Upper lobe of right lung (tissue), 1 donor: ENCODE measurements at places on chromosomes 3 and 15. TPM values are rescaled to one million over a fixed set of nuclear protein-coding genes. Genes with fewer than 3 reads are reported as not detected.

Gene SPATA12
- total RNA-seq: 0.38 TPM

Gene RHCG
- total RNA-seq: not detected

Gene CCDC39
- total RNA-seq: not detected

Gene PLXNB1
- total RNA-seq: 103 TPM

Gene GRK7
- total RNA-seq: 0.12 TPM

Gene IL20RB
- total RNA-seq: 3.7 TPM

Gene SLC2A2
- total RNA-seq: not detected

Gene ARHGEF26
- total RNA-seq: 58.8 TPM

Gene FGF7
- total RNA-seq: 21.9 TPM

Gene SLCO2A1
- total RNA-seq: 234 TPM

Gene STRC
- not detected for total RNA-seq

Gene EMC7
- 66.8 TPM for total RNA-seq

Gene A4GNT
- total RNA-seq: not detected

Gene SIDT1
- 3.5 TPM for total RNA-seq

Gene INSYN1
- total RNA-seq: 6.2 TPM

- no peak for DNase-seq
Measured at GRCh38 chr15:92466834-92467233, 73.2 kb downstream of the ST8SIA2 start.

DNA sequence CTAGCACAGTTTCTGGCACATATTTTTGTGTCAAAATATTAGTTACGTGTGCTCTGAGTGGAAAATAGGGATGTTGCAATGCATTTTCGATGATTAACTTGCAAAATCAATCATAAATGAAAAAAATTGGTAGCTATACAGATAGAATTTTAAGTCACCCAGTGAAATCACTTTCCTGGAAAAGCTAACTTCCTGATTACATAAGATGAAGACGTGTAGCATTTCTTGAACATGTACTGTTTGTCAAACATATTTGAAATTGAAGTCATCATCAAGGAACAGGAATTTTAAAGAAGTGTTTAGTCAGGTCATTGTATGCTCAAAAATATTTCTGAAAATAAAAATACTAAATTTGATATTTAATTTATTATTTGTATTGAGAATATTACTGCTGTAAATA is 977.7 kb downstream of the PLOD2 start:
- DNase-seq: no peak

GRCh38 chr15:76056931-76057330 is 2.9 kb upstream of the TMEM266 start:
- no peak for DNase-seq

DNA sequence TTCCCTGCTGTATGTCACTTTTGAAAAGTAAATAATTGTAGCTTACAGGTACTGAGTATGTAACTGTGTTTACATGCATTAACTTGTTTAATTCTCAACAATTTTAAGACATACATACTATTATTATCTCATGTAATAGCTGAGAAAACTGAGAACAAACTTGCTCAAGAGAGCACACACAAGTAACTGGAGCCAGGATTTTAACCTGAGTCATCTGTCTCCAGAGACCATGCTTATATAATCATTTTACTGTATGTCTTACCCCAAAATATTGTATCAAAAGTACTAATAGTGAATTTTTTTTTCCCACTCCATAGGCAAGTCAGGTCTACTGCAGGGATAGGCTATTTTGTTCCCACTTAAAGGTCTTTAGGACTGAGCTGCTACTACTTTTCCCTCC is 95.4 kb downstream of the FEZF2 start:
- DNase-seq: no peak

DNA sequence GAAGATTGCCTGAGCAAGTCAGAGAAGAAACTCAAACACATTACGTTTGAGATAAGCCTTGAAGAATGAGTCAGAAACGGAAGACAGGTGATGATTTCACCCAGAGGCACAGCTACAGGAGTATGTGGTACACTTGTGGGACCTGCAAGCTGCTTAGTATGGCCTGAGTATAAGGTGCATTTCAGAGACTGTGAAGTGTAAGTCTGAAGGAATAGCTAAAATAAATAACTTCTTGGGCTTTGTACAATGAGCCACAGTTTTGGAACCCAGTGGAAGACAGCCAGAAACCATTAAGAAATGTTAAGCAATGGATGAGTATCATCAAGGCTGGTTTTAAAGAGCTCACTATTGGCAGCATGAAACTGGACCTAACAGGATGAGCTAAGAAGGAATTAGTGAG is 826.2 kb downstream of the ROBO1 start:
- DNase-seq: no peak

DNA sequence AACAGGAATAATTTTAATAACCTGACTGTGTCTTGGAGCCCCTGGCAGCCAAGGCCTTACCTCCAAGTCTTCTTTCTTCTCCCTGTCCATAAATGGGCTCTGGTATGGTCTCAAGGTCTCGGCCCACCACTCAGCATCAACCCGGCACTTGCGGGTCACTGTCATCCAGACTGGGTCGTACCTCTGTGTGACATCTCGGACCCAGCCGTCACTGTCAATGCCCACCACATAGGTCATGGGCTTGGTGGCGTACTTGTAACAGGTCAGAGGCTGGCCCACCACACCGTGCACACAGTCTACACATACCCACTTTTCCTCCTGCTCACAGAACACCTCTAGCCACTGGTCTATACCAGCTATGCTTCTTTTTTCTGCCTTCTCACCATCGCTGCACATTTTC is 20.4 kb downstream of the XPC start:
- no peak for DNase-seq

- DNase-seq: no peak
Measured at GRCh38 chr15:82136120-82136519, 90.3 kb upstream of the MEX3B start.

DNA sequence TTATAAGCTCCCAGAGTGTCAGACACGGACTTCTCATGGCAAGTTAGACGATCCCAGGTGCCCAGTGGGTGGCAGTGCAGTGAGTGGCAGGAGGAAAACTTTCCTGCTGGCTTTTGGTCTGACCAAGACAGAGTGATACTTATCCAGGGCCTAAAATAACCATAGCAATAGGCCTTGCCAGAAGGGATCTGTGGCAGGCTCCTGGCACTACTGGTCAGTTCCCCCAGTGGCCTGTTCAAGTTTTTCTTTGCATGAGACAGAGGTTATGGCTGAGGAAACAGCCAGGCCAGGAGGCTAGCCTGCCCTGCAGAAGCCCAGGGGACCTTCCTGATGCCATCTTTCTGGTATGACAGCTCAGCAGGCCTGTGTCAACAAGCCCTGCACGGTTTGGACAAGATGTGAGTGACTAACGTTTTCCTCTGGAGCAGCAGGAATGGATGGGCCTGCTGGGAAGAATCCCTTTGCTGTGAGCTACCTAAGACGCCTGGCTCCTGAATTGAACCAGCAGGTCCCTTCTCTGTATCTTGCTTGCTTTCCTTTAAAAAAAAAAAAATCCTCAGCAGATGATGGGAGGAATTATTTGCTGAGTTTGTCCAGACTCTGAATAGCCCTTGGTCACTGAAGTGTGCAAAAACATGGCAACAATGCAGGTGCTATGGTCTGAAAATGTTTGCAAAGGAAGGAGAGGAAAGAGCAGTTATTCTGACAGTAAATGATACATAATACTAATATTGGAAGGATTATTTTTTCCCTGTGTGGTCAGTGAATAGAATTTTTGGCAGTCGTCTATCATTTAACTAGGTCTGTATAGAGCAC is 18.0 kb downstream of the SCG5 start:
- no peak for DNase-seq

GRCh38 chr15:69380726-69381105 is 33.4 kb upstream of the KIF23 start:
- no peak for DNase-seq

DNA sequence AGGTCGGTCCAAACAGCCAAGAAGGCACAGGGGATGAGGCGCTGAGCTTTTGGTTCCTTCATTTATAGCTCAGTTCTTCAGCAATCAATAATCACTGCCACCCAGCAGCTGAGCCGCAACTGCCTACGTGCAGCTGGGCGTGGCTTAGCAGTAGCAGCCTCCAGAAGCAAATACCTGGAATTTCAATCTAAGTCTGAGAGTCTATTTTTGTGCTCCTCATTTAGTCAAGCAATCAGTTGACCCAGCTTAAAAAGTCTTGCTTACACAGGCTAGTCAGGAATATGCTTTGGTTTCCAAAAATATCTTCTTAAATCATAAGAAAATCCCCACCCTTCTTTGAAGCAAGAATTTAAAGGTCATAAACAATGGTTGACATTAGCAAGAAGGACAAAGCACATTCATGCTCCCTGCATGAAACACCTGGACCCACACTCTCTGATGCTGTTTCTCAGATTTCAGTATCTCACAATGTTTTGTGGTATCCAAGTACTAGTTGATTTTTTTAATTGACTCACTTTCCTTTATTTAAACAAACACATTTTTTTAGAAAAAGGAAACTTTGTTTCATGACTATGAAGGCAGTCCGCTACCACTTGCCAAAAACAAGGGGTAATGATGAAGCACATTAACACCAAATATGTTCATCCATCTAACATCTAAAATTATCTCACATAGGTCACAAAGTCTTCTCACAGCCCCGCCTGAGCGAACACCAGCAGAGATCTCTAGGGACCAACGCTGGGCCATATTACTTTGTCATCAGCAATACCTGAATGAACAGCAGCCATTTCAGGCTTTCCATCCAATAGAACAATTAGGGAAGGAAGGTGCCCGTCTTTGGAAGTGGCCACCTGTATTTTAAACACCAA is 106.1 kb downstream of the OXNAD1 start:
- no peak for DNase-seq

DNA sequence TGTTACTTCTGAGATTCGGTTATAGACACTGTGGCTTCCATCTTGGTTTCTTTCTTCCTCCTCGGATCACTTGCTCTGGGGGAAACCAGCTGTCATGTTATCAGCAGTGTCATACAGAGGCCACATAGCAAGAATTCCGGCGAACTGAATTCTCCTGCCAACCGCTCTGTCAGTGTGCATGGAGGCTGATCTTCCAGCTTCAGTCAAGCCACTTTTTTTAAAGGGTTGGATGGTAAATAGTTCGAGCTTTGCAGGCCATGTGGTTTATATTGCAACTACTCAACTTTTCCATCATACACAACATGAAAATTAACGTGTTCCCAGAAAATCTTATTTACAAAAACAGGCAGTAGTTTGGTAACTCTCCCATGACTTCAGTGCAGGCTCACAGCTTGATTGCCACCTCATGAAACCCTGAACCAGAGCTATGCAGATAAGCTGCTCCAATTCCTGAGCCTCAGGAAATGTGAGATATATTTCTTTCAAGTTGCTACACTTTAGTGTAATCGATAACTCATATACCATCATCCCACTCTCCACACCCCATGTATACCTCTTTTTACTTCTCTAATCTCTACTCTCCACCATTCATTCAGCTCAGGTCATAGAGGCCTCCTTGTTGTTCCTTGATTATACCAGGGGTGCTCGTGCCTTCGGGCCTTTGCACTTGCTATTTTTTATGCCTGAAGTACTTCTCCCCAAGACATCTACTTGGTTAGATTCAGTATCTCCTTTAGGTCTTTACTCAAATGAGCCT is 7.2 kb downstream of the RPL22L1 start:
- DNase-seq: no peak

- peak; percentile 95 for DNase-seq
Measured at GRCh38 chr3:128075522-128076482, 23.6 kb downstream of the SEC61A1 start.

DNA sequence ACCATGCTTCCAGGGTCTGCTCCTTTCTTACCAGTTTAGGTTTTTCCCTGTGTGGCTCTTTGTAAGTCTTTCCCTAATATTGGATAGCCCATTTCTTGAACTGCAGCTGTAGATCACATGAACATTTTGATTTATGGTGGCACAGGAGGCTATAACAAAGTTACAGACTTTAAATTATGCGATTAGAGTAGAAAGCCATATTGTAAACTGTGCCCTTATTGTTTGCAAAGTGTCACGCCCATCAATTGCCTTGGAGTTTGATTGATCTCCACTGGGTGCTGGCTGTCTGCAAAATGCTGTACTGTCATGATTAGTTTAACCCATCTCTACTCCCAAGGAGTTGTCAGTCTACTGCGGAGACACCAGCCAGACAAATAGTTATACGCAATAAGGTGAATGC is 110.3 kb downstream of the CACNA2D3 start:
- DNase-seq: no peak

GRCh38 chr3:31802981-31803740 is 177.9 kb downstream of the OSBPL10 start:
- DNase-seq: no peak

GRCh38 chr3:44906997-44907396 is 32.6 kb downstream of the TGM4 start:
- no peak for DNase-seq

- DNase-seq: no peak
Measured at GRCh38 chr15:33169625-33170024, 24.9 kb downstream of the FMN1 start.

- peak; percentile 55 for DNase-seq
Measured at GRCh38 chr3:126526668-126527005, 2.7 kb downstream of the CHST13 start.

GRCh38 chr3:129553171-129553570 is 10.2 kb downstream of the H1-8 start:
- no peak for DNase-seq

- DNase-seq: peak; percentile 52
Measured at GRCh38 chr15:34365091-34365825, 1.7 kb downstream of the LPCAT4 start.

GRCh38 chr3:71310980-71311660 is 272.4 kb downstream of the FOXP1 start:
- DNase-seq: no peak

GRCh38 chr15:25579127-25579526 is 140.3 kb upstream of the UBE3A start:
- no peak for DNase-seq

GRCh38 chr3:141881702-141882101 is 5.3 kb downstream of the ATP1B3 start:
- no peak for DNase-seq
